Naive thymus-derived CD4-positive, alpha-beta T cell (primary cell): ENCODE measurements at places on chromosomes 12 and 14. TPM values are rescaled to one million over a fixed set of nuclear protein-coding genes. Genes with fewer than 3 reads are reported as not detected.
A peak's percentile ranks its signal among the peaks of the same experiment; 100 is the strongest.

GRCh38 chr14:30757082-30757481 is 117.3 kb upstream of the COCH start:
- DNase-seq, result no peak
- no peak overlapping the region for H3K27ac ChIP-seq
- H3K4me1 ChIP-seq, result no peaks in the 10 kb centered on the region
- H3K4me3 ChIP-seq, result no peak overlapping the region
- no peaks in the 10 kb centered on the region for H3K36me3 ChIP-seq

DNA sequence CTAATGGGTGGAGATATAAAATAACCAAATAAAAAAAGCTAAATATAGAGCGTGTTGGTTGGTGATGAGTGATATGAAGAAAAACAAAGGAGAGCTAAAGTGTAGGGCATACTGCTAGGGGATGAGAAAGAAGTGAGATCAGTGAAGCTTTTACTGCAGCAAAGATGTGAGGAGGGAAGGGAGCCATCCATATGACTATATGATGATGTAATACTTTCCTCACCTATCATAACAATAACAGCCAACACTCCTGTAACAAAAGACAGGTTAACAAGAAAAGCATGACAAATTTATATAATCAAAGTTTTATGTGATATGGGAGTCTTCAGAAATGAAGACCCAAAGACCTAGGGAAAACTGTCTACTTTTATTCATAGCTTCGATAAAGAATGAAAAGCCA is 57.4 kb upstream of the LRFN5 start:
- H3K27ac ChIP-seq, result no peak overlapping the region
- H3K36me3 ChIP-seq, result no peaks in the 10 kb centered on the region
- no peaks in the 10 kb centered on the region for H3K27me3 ChIP-seq

GRCh38 chr14:73797543-73798265 is 53.9 kb upstream of the PTGR2 start:
- H3K4me3 ChIP-seq, result no peak overlapping the region
- H3K4me1 ChIP-seq, result no peaks in the 10 kb centered on the region
- no peaks in the 10 kb centered on the region for H3K27me3 ChIP-seq
- DNase-seq, result no peak
- no peaks in the 10 kb centered on the region for H3K36me3 ChIP-seq

- no peak overlapping the region for H3K27ac ChIP-seq
- H3K27me3 ChIP-seq, result no peaks in the 10 kb centered on the region
- H3K4me3 ChIP-seq, result no peak overlapping the region
- no peak for DNase-seq
- H3K36me3 ChIP-seq, result no peaks in the 10 kb centered on the region
Measured at GRCh38 chr12:52828591-52829021, 5.5 kb downstream of the KRT79 start.

- H3K4me3 ChIP-seq, result peak overlapping the region; percentile 21
- H3K27ac ChIP-seq, result peak overlapping the region; percentile 74
- no peaks in the 10 kb centered on the region for H3K36me3 ChIP-seq
- peaks cover 33% of the 10 kb centered on the region for H3K4me1 ChIP-seq
Measured at GRCh38 chr12:29102741-29103140, 46.3 kb upstream of the FAR2 start.

DNA sequence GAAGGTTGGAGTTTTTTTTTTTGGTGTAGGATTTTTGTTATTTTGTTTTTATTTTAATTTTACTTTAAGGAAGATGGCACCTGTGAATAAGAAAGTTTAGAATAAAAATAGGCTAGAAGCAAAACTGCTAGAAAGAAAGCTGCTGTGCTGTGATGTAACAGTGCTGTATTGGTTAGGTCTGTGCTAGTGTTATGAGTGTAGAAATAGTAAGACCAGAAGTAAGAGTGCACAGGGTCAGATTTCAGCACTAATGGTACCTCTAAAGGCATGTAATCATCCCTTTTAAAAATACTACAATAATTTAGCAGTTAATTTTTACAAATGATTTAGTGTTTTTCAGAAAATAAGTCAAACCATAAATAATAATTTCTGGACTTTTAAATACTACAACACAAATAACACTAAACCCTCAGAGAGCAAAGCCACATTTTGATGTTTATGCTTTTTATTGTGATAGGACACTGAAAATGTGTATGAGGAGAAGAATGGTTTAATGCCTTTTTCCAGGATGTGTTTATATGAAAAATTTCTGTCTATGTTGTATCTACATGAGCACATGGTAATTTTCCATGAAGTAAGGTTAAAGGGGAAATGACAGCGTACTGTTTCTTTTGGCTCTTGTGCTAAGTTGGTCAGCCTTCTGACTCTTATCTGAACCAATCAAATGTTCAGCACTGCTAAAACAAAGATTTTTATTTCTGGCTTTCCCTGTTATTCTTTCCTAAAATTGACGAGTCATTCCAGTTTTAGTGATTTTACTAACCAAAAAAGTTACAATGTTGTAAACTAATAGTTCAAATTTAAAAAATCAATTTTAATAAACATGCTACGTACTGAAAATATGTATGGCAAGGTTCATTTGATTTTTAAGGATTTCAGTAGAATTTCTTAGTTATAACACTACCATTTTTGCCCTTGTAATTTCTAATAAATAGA is 96.1 kb downstream of the PPHLN1 start:
- no peaks in the 10 kb centered on the region for H3K36me3 ChIP-seq
- no peaks in the 10 kb centered on the region for H3K4me1 ChIP-seq
- no peak for DNase-seq
- no peak overlapping the region for H3K27ac ChIP-seq

GRCh38 chr14:99122521-99123125 is 149.4 kb downstream of the BCL11B start:
- no peaks in the 10 kb centered on the region for H3K27me3 ChIP-seq
- H3K27ac ChIP-seq, result no peak overlapping the region
- no peak for DNase-seq
- no peaks in the 10 kb centered on the region for H3K36me3 ChIP-seq
- H3K4me1 ChIP-seq, result peaks cover 8% of the 10 kb centered on the region
- no peak overlapping the region for H3K4me3 ChIP-seq

GRCh38 chr12:124025661-124026060 is 52.6 kb downstream of the ZNF664 start:
- H3K27me3 ChIP-seq, result no peaks in the 10 kb centered on the region
- no peaks in the 10 kb centered on the region for H3K36me3 ChIP-seq
- H3K4me3 ChIP-seq, result no peak overlapping the region

GRCh38 chr12:51534216-51535074 is 56.6 kb upstream of the SCN8A start:
- no peaks in the 10 kb centered on the region for H3K27me3 ChIP-seq
- H3K27ac ChIP-seq, result no peak overlapping the region
- no peak overlapping the region for H3K4me3 ChIP-seq
- no peaks in the 10 kb centered on the region for H3K4me1 ChIP-seq
- no peaks in the 10 kb centered on the region for H3K36me3 ChIP-seq

DNA sequence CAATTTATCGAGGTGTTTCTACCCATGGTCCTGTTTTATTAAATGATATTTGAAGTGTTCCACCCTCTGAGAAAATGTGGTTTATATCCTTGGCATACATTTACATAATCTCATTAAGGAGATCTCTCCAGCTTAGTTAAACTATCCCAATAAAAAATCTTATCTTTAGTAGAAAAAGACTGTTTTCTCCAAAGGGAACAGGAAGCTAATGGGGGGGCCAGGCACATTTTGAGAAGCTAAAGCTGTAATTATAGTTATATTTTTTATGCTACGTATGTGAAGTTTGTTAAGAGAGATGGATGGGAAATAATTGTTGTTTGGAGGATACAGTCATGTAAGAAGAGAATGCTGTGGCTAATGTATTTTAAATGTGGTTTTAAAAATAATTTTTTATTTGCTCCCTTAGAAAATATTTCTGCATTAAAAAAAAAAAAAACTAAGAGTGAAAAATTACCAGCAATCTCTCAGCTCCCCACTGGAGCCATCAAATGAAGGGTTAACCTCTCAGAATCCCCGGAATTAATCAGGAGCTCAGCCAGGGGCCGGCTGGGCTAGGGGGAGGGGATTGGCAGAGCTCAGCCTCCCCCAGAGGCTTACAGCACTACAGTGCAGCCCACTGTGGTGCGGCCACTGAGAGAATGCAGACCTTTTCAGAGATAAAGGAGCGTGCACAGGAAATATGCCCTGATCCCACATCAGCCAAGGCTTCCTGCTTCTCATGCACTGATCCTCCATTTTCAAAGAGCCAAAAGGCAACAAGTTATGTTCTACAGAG is 185.8 kb downstream of the EGLN3 start:
- DNase-seq, result no peak
- H3K36me3 ChIP-seq, result no peaks in the 10 kb centered on the region
- no peaks in the 10 kb centered on the region for H3K27me3 ChIP-seq

- H3K4me3 ChIP-seq, result no peak overlapping the region
- H3K36me3 ChIP-seq, result no peaks in the 10 kb centered on the region
- DNase-seq, result peak; percentile 17
Measured at GRCh38 chr14:104392001-104392395, 187.6 kb upstream of the C14orf180 start.

DNA sequence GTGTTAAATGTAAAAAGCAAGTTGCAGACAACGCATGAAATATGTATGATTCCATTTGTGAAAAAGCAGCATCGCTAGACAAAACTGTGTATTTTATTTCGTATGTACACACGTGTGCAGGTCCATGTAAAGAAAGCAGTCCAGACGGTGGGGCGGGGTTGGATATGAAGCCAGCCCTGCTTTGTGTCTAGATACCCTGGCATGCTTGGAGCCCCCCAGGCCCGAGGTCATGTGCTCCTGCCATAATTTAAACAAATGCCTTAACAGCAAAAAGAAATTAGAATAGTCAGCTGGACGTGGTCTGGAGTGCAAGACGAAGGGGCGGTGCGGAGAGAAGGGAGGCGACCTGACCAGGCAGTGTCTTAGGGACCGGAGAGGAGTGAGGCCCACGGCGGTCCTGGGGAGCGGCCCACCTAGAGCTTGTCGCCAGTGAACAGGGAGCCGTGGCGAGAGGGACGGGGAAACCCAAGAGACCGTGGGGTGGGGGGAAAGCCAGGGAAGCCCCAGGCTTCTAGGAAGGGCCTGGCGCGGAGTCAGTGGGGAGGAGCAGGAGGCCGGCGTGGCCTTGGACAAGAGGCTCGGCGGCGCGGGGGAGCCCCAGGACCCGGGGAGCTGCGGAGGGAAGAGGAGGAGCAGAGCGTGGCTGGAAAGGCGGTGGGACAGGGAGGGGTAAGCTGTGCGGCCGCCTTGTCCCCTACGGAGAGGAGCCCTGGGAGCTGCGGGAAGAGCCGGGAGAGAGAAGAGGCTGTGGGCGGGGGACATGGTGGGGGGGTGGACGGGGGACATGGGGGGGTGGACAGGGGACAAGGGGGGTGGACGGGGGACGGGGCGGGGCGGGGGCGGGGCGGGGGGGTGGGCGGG is 118.5 kb upstream of the C14orf180 start:
- peaks cover 3% of the 10 kb centered on the region for H3K4me1 ChIP-seq
- no peaks in the 10 kb centered on the region for H3K36me3 ChIP-seq
- H3K4me3 ChIP-seq, result no peak overlapping the region
- H3K27me3 ChIP-seq, result peaks cover 5% of the 10 kb centered on the region

- no peaks in the 10 kb centered on the region for H3K36me3 ChIP-seq
- no peak for DNase-seq
- no peaks in the 10 kb centered on the region for H3K27me3 ChIP-seq
- no peak overlapping the region for H3K4me3 ChIP-seq
Measured at GRCh38 chr12:28378736-28379135, 188.5 kb downstream of the CCDC91 start.

DNA sequence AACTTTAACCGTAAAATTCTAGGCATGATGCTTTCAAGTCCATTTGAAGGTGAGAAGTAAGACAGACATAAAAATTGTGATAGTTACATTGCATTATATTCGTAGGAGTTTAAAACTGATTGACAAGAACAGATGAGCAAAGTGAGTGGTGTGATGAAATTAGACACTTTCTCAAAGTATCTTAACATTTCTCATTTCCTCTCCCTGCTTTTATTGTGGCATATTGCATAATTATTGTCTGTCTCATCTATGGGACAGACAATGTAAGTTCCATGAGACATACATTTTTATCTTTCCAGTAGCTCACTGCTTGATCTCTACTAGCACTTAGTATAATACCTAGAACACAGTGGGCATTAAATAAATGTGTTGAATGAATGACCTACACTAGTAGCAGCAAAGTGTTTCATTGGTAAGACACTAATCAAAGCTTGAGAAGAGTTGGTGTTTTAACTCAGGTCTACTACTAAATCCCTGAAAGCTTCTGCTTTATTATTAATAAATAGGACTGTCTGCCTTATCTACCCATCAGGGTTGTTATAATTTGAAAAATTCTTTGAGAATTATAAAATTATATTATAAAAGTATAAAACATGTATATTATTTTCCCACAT is 19.0 kb downstream of the A2M start:
- no peak overlapping the region for H3K27ac ChIP-seq
- no peak overlapping the region for H3K4me3 ChIP-seq
- no peaks in the 10 kb centered on the region for H3K4me1 ChIP-seq
- no peak for DNase-seq
- H3K27me3 ChIP-seq, result no peaks in the 10 kb centered on the region
- no peaks in the 10 kb centered on the region for H3K36me3 ChIP-seq

GRCh38 chr14:55354500-55354899 is 57.1 kb downstream of the ATG14 start:
- H3K4me3 ChIP-seq, result peak overlapping the region; percentile 12
- no peaks in the 10 kb centered on the region for H3K27me3 ChIP-seq
- peaks cover 9% of the 10 kb centered on the region for H3K4me1 ChIP-seq
- H3K27ac ChIP-seq, result peak overlapping the region; percentile 66

DNA sequence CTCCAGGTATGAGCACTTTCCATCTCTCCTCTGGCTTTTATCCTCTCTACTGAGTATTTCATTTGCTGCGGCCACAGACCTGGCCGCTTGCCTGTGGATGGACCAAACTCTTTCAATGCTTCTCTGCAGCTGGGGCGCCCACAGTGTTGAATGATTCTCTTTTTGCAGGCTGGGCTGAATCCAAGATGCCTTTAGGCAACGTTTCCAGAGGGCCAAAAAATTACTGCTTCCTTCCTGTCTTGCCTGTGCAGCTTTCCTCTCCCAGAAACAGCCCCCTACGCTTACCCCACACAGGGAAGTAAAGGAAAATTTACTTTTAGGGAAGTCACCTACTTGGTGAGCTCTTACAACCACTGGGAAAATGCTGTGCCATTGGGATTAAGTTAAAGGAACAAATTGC is 55.6 kb upstream of the JDP2 start:
- no peaks in the 10 kb centered on the region for H3K36me3 ChIP-seq
- H3K27me3 ChIP-seq, result no peaks in the 10 kb centered on the region
- H3K4me3 ChIP-seq, result no peak overlapping the region
- H3K4me1 ChIP-seq, result no peaks in the 10 kb centered on the region

KLHL33 gene
- 0.51 TPM for total RNA-seq

AKAP5 gene
- total RNA-seq, result 0.13 TPM

MRPL42 gene
- 48.6 TPM for total RNA-seq

BCL7A gene
- total RNA-seq, result 6.1 TPM

CPNE6 gene
- total RNA-seq, result not detected

MANSC1 gene
- total RNA-seq, result 0.97 TPM

IL26 gene
- not detected for total RNA-seq

TCL1B gene
- 0.54 TPM for total RNA-seq

ASB2 gene
- 59.2 and 63.1 TPM in 2 replicates for total RNA-seq
